ENCODE measurements at places on chromosomes 3 and 15.

- no peak for DNase-seq
Observed at GRCh38 chr3:288417-288816, 91.9 kb downstream of the CHL1 start.

GRCh38 chr15:59550956-59551355 is 60.6 kb upstream of the GCNT3 start:
- DNase-seq = no peak

DNA sequence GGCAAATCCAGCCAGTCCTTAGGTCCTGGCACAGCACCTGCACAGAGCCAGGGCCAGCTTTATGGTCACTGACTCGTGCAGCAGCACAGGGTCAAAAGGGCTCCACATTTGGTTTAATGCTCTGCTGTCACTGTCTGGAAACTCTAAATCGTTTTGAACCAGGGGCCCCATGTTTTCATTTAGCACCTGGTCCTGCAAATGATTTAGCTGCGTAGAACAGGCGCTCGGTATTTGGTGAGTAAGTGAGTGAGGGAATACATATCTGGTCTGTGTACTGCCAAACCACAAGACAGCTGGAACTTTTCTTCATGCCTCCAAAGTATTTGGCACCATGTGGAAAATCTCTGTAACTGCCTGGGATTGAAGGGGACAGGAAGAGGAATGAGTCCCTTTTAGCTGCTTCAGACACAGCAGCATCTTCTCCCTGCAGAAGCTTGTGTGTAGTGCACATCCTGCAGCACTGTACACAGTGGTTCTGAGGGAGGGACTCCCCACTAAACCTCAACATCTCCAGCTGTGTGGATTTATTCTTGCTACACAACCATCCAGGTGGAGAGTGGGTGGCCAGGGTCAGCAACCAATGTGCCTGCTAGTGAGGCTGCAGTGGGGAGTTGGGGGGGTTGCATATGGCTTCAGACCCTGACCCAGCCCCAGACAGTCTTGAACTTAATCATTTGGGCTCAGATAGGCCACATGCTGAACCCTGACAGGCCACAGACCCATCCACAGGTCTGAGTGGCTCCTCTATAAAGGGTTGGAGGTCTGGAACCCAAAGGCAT is 1.1 kb downstream of the SH2D7 start:
- no peak for DNase-seq

DNA sequence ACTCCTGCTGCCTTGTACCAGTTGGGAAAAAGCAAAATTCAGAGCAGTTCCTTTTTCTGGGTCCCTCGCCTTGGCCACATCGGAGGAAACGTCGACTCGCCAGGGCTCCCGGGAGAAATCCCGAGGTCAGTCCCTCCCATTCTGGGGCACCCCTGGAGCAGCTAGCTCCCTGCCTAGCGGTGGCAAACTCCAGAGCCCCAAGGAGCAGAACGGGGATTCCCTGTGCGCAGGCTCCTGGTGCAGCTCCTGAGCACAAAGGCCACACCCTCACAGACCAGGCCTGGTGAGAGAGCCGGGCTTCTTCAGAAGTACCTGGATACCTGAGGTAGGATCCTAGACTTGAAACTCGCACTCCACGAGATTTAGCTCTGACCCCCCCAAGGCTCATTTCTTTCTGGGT is 2.6 kb downstream of the LRRC3B start:
- no peak for DNase-seq

DNA sequence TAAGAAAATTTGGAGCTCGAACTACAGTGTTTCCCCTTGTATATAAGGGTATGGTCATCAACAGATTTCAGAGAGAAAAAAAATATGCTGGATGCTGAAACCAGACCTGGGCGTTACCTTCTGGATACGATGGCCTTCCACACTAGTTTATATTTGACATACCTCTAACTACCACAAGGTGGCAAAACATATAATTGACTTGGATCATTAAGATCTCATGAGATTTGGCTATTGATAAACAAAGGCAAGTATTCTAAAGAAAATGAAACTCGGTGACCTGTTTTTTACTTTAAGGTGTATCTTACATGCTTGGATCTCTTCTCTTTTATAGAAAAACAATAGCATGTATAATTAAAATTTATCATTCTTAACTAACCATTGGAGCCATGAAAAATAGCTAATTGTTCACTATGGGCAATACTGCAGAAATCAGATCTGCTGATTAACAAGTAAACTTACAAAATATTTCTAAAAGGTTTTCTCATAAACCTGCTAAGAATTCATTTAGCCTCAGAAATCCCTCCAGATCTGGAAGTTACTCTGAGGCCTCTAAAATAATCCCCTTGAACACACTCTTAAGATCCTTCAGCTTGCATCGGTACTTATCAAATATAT is 300.6 kb upstream of the KCNH8 start:
- peak; percentile 58 for DNase-seq

DNA sequence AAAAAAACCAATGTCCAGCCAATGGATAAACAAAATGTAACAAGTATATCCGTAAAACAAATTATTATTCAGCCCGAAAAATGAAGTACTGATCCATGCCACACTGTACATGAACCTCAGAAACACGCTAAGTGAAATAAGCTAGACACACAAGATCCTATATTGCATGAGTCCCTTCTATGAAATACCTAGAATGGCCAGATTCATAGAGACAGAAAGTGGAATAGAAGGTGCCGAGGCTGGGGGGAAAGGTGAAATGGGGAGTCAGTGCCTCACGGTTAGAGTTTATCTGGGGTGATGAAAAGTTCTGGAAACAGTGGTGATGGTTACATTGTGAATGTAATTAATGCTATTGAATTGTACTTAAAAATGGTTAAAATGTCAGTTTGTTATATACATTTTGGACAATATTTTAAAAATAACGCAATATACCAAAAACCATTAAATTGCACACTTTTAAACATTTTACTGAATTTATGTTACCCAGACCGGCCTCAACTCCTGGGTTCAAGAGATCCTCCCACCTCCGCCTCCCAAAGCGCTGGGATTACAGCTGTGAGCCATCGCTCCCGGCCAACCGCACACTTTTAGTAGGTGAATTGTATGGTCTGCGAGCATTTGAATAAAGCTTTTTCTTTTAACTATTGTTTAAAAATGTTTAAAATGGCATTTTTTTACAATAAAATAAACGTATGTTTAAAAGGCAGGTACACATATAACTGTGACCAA is 2.1 kb downstream of the RNF168 start:
- peak; percentile 24 for DNase-seq

DNA sequence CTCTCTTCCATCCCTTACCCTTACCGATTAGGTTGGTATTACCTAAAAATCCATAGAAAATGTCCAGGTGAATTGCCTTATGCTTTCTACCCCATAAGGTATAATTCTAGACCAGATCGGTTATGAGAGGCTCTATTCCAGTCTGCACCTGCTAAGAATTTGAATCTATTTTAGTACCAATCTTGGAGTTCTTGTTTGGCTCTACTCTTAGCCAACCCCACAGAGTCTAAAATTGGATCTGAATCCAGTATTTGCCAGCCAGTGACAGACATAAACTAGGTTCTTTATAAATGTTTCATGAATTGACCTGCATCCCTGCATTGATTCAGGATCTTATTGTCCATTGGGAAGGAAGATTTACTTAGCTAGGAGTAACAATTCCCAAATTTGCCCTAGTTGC is 6.5 kb downstream of the KLHL24 start:
- no peak for DNase-seq

DNA sequence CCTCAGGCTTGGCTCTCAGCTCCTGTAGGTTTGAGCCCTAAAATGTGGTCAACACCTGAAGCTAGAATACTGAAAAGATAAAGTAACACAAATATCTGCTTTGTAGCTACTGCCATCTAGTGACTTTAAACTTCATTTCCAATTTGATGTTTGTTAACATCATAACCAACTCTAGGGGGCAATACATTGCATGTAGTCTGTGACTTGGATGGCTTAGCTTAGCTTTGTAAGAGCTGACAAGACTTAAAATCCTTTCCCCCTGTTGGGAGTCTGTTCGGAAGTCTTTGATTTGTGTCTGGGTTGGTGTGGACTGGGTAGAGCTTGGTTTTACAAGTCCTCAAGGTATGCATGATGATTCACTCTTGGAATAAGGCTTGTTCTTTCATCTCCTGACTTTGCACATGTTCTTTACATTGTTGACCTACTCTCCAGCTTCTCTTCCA is 51.7 kb downstream of the SCN11A start:
- DNase-seq = peak; percentile 88

GRCh38 chr3:151133917-151134450 is 48.5 kb downstream of the MED12L start:
- DNase-seq = peak; percentile 79

All from hematopoietic multipotent progenitor cell treated with erythropoietin and hydrocortisone succinate and interleukin-3 and kit ligand, for 4 days (in vitro differentiated cells).